Activated CD4-positive, alpha-beta memory T cell treated with anti-CD3 and anti-CD28 coated beads, Interleukin-2, amount 10 ng/mL, durations not matched to agents 7 days and 5 days (primary cell): ENCODE measurements at places on chromosomes 6 and 20. TPM values are rescaled to one million over a fixed set of nuclear protein-coding genes. Genes with fewer than 3 reads are reported as not detected.

- H3K27ac ChIP-seq: no peak overlapping the region
- H3K36me3 ChIP-seq: peaks cover 57% of the 10 kb centered on the region
- no peak overlapping the region for H3K4me3 ChIP-seq
- DNase-seq: no peak
- no peaks in the 10 kb centered on the region for H3K27me3 ChIP-seq
Measured at GRCh38 chr6:151096255-151096612, 143.5 kb upstream of the AKAP12 start.

The CCHCR1 gene
- total RNA-seq: 36.7 TPM

DNA sequence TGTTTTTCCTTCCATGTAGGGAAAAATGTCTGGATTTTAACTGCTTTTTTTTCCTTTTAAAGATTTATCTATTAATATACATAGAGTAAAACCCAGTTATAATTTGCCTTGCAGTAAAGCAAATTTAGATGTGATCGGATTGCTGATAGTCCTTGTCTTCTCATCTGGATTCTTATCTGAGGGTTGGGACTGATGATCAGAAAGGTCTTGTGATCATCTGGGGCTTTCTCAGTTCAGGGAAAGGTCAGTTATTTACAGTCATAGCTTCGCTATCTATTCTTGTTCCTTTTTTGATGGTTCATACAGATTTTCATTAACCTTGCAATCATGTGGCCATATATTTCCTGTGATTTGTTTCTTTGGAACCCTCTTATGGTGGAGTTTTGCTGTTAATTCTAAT, 63.8 kb upstream of the CLDN20 start:
- H3K4me1 ChIP-seq: no peaks in the 10 kb centered on the region
- no peaks in the 10 kb centered on the region for H3K27me3 ChIP-seq
- H3K36me3 ChIP-seq: peaks cover 3% of the 10 kb centered on the region
- no peak overlapping the region for H3K4me3 ChIP-seq
- H3K27ac ChIP-seq: no peak overlapping the region
- DNase-seq: no peak

DNA sequence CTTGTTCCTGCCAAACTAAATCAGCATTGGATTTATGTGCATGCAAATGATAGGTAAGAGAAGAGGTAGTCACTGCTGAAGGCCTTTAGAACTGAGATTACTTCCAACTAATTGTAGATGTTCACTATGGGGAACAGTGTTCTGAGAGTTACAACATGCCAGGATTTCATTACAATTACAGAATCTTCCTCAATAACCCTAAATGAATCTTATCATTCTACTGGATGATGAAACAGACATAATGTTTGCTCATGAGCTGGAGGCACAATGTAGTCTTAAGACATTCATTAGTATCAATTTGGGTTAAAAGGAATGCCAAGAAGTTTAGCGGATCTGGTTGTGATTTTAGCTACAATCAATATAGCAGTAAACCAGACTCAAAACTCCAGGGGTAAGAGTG, 248.9 kb upstream of the THEMIS start:
- DNase-seq: no peak
- H3K4me3 ChIP-seq: no peak overlapping the region
- H3K27ac ChIP-seq: no peak overlapping the region
- no peaks in the 10 kb centered on the region for H3K27me3 ChIP-seq
- no peaks in the 10 kb centered on the region for H3K4me1 ChIP-seq
- no peaks in the 10 kb centered on the region for H3K36me3 ChIP-seq

- H3K27ac ChIP-seq: peak overlapping the region; percentile 73
- H3K36me3 ChIP-seq: peaks cover 81% of the 10 kb centered on the region
- no peak for DNase-seq
- H3K27me3 ChIP-seq: no peaks in the 10 kb centered on the region
Measured at GRCh38 chr6:30613251-30614043, 3.6 kb downstream of the PPP1R10 start.

GRCh38 chr6:49305010-49305409, 158.0 kb downstream of the MMUT start:
- H3K36me3 ChIP-seq: no peaks in the 10 kb centered on the region
- no peak overlapping the region for H3K4me3 ChIP-seq
- H3K27me3 ChIP-seq: no peaks in the 10 kb centered on the region
- no peaks in the 10 kb centered on the region for H3K4me1 ChIP-seq
- H3K27ac ChIP-seq: no peak overlapping the region

The KIFC1 gene
- total RNA-seq: 127 TPM

DNA sequence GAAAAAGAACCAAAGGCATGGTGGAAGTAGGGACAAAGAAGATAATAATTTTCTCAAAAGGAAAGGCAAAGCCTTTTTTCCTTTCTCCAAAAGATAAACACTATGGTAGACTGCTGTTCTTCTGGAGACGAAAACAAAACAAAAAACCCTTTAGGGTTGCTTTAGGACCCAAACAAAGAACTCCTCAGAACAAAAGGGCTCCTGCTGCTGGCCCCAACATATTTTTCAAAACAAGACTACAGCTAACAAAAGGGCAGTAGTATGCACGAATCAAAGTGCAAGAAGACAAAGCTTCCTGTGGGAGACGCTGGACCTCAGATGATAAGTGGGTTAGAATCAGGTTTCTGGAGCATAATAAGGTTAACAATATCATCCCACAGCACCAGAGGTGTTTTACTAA, 15.8 kb downstream of the NCOA5 start:
- H3K27ac ChIP-seq: no peak overlapping the region
- peaks cover 29% of the 10 kb centered on the region for H3K36me3 ChIP-seq
- no peaks in the 10 kb centered on the region for H3K27me3 ChIP-seq
- H3K4me3 ChIP-seq: no peak overlapping the region

The TNXB gene
- 6.4 TPM for total RNA-seq

- no peaks in the 10 kb centered on the region for H3K27me3 ChIP-seq
- no peaks in the 10 kb centered on the region for H3K4me1 ChIP-seq
- no peaks in the 10 kb centered on the region for H3K36me3 ChIP-seq
- H3K4me3 ChIP-seq: no peak overlapping the region
Measured at GRCh38 chr6:91940801-91941200, 1353.9 kb upstream of the MAP3K7 start.

DNA sequence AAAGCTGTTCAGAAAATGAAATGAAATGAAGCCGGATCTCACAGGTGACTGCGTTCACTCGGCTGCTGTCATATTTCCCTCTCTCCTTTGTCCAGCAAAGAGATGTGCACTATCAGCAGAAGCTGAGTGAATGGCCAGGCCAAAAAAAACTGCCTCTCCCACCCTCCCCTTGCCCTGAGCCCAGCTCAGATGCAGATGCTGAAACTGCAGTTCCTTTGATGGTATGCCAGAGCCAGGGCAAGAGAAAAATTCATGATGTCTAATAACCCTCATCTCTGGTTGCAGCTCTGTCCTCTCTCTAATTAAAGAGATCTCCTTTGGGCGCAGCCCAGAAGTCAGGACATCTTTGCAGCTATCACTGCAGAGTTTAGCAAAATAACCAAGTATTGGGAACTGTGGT, 210.5 kb upstream of the RIN2 start:
- no peak for DNase-seq
- H3K36me3 ChIP-seq: no peaks in the 10 kb centered on the region
- H3K27ac ChIP-seq: no peak overlapping the region

The ZBP1 gene
- total RNA-seq: 51.9 TPM

GRCh38 chr6:8132130-8132529, 29.8 kb upstream of the EEF1E1 start:
- H3K36me3 ChIP-seq: no peaks in the 10 kb centered on the region
- no peak for DNase-seq
- H3K4me1 ChIP-seq: no peaks in the 10 kb centered on the region
- peaks cover 15% of the 10 kb centered on the region for H3K27me3 ChIP-seq
- no peak overlapping the region for H3K4me3 ChIP-seq

The FOXC1 gene
- 0.08 TPM for total RNA-seq

- DNase-seq: no peak
- peaks cover 40% of the 10 kb centered on the region for H3K27me3 ChIP-seq
- H3K4me1 ChIP-seq: no peaks in the 10 kb centered on the region
- no peak overlapping the region for H3K27ac ChIP-seq
Measured at GRCh38 chr6:25641377-25641776, 10.6 kb upstream of the SCGN start.

The OR2J3 gene
- not detected for total RNA-seq

- peak; percentile 40 for DNase-seq
- H3K4me3 ChIP-seq: peak overlapping the region; percentile 65
- H3K36me3 ChIP-seq: no peaks in the 10 kb centered on the region
- H3K27ac ChIP-seq: peak overlapping the region; percentile 97
- peaks cover 43% of the 10 kb centered on the region for H3K4me1 ChIP-seq
- no peaks in the 10 kb centered on the region for H3K27me3 ChIP-seq
Measured at GRCh38 chr20:62624325-62624690, 18.0 kb upstream of the SLCO4A1 start.

The TINAG gene
- not detected for total RNA-seq

DNA sequence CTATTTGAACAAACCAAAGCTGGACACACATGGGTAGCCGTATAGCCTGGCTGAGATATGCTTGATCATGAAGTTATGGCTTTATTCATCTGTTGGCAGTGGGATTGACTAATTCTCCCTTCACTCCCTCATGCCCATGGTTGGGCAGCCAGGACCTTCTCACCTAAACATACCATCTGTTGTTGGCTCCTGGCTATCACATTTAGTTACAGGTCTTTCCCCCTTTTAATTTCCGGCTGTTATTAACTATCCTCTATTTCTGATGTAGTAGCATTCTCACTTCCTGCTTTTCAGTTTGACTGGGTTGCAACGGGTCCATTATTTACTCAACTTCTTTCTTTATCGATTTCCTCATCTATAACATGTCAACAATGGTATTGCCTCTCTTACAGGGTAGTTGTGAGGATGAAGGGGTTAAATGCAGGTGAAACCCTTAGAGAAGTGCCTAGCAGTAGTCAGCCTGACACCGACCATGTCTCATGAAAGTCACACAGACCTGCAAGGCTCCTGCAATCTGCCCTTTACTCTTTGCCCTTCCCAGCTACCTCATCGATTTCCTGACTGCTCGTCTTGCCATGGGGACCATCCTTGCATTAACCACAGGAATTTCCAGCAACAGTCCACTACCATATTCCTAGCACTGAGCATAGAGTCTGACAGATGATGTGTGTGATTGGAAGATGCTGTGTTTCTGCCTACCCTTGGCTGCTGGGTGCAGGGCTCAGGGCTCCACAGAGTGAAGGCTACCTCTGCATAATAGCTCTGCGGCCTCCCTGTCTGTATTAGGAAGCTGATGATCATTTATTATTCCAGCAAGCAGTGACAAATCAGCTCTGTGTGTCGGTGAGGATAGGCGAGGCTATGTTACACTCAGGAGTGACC, 42.2 kb downstream of the PPP1R14C start:
- no peak for DNase-seq
- no peak overlapping the region for H3K4me3 ChIP-seq
- peaks cover 19% of the 10 kb centered on the region for H3K27me3 ChIP-seq
- no peaks in the 10 kb centered on the region for H3K36me3 ChIP-seq
- no peak overlapping the region for H3K27ac ChIP-seq

The MAFB gene
- total RNA-seq: 0.33 TPM

GRCh38 chr6:23077772-23078171, 508.4 kb downstream of the HDGFL1 start:
- no peaks in the 10 kb centered on the region for H3K36me3 ChIP-seq
- no peaks in the 10 kb centered on the region for H3K27me3 ChIP-seq
- H3K4me3 ChIP-seq: no peak overlapping the region
- no peak for DNase-seq
- H3K4me1 ChIP-seq: no peaks in the 10 kb centered on the region

The C4B gene
- total RNA-seq: 3.4 TPM

DNA sequence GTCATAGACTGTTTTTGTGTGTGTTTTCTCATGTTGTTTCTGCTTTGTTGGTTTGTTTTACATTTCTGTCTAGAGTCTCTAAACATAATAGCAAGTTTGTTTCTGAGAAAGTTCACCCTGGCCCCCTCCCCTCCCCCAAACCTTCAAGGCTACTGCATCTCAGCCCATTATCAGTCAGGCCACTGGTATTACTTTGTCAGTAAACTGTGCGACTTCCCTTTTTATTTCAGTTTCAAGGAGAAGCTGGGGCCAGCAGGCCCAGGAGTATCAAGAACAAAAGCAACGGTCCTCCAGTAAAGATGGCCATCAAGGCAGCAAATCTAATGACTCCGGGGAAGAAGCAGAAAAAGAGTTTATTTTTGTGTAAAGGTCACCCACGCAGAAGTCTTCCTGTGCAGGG, 32.8 kb upstream of the SCGN start:
- no peaks in the 10 kb centered on the region for H3K4me1 ChIP-seq
- H3K27me3 ChIP-seq: peaks cover 4% of the 10 kb centered on the region
- no peaks in the 10 kb centered on the region for H3K36me3 ChIP-seq
- H3K4me3 ChIP-seq: no peak overlapping the region

DNA sequence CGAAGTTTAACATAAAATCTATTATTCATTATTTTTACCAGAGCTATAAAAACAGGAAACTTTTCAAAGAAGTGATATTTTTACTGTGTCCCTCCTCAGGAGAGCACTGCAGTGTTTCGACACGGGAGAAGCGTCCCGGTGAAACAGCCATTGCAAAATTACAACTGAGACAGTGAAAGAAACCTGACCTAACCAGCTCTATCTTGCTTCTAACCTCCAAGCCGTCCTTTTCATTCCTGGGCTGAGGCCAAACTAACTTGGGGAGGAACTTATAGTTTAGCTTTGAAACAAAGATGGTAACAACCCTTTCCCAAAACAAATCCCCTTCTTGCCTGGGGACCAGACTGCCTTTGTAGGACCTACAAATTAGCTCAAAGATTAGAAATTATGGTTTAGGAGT, 79.2 kb downstream of the WDR27 start:
- no peaks in the 10 kb centered on the region for H3K36me3 ChIP-seq
- no peak overlapping the region for H3K27ac ChIP-seq
- H3K27me3 ChIP-seq: no peaks in the 10 kb centered on the region
- no peak for DNase-seq
- H3K4me3 ChIP-seq: no peak overlapping the region

DNA sequence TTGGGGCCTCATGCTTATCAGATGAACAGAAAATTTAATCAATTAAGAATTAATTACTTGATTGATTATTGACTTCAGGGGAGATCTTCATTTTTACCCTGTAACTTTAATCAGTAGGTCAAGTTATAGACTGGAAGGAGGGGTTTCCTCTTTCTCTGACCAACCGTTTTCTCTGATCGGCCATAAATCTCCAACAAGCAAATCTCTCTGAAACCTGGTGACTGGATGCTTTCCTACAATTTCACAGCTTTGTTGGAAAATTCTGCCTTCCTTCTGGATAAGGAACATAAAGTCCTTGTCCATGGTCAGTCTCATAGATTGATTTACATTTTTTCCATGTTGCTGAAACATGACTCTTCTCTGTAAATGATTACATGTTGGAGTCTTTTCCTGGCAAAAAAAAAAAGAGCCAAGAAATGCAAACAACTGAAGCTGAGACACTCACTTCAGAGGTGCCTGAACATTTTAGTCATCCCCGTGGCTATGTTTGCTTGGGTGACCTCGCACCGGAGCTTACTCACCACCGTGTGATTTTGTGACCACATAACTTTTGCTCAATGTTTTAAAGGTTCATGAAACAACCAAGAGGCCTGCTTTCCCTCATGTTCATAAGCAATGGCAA, 31.0 kb downstream of the IRF4 start:
- peaks cover 19% of the 10 kb centered on the region for H3K4me1 ChIP-seq
- no peak overlapping the region for H3K27ac ChIP-seq
- H3K36me3 ChIP-seq: peaks cover 12% of the 10 kb centered on the region
- no peaks in the 10 kb centered on the region for H3K27me3 ChIP-seq
- peak; percentile 77 for DNase-seq
